ENCODE measurements at places on chromosomes 12 and 14.

DNA sequence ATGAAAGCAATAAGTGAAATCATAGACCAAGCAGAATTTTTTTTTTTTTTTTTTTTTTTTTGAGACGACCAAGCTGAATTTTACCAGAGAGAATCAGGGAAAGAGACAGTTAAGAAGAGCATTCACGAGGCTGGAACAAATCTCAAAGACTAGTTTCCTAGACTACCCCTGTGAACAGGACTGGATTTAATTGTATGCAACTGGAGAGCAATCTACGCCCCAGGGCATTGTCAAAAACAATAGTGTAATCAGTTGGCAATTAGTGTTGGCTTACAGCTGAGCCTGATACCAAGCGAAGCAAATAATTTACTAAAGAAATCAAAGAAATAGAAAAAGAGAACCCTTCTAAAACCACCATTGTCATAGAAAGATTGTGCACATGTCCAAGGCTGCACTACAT lies 232.9 kb upstream of the CPNE8 start:
- no peak for DNase-seq

DNA sequence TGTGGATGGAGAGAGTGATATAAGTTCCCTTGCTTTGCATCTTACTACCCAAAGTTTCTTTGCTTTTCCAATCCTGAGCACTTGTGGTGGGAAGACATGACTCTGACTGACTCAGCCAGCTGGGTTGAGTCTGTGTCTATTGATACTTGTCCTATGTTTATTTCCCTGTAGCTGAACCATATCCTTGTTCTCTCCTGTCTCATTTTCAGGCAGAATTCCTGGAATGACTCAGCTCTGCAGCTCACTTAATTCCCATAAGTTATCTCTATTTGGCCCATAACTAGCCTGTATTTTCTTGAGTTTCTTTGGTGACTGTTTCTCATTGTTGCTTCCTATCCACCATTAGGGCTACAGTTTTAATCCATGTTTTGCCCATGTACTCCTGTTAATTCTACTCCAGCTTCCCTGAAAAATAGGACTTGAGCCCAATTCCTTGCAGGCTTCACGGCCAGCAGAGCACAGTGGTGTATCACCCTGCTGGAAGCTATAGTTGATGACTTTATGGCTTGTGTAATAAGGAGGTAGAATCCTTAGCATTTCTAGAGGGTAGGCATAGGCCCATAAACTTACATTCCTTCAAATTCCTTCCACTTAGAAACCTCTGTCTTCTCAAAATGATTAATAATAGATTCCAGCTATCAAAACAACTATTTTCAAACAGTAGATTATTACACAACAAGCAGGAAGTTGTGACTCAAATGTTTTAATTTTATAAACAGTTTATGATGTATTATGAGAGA lies 183.1 kb downstream of the TMTC3 start:
- DNase-seq: no peak

GRCh38 chr12:123107926-123108681 lies 42.8 kb downstream of the PITPNM2 start:
- no peak for DNase-seq

- no peak for DNase-seq
Measured at GRCh38 chr12:69679119-69679518, 20.0 kb downstream of the BEST3 start.

- no peak for DNase-seq
Measured at GRCh38 chr12:126773012-126773411, 1494.0 kb upstream of the TMEM132C start.

GRCh38 chr12:74043343-74043742 lies 494.3 kb upstream of the ATXN7L3B start:
- no peak for DNase-seq

- DNase-seq: no peak
Measured at GRCh38 chr14:102605029-102605428, 12.6 kb downstream of the RCOR1 start.

DNA sequence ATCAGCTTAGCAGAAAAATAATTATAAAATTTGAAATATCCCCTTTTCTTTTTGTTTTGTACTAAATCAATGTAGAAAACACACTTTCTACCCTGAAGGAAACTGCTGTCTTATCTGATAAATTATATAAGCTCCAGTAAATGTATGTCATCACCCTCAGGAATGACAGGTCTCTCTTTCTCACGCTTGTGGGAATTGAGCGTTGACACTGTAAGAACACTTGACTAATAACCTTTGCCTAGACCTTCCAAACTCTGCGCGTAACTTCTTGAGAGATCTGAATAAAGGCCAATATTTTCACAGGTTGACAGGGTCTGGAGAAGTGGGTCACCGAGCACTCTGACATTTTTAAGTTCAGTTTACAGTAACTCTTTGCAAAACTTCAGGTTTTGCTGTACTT lies 138.5 kb downstream of the BCAT1 start:
- DNase-seq: no peak

- DNase-seq: no peak
Measured at GRCh38 chr12:121003650-121004049, 12.6 kb downstream of the C12orf43 start.

DNA sequence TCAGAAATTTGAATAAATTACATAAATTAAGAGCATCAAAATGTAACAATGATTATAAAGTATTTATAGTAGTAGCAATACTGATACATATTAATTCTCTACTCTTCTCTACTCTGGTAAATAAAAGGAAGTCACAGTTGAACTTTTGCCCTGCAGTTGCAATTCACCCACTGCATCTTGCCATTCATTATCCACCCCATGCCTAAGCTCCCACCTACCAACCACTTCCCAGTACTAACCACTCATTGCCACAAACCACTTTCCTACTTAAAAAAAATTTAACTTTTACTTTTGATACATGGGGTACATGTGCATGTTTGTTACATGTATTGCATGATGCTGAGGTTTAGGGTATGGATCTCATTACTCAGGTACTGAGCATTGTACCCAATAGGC lies 174.0 kb downstream of the RASSF9 start:
- DNase-seq: no peak

GRCh38 chr12:69475237-69475975 lies 5.2 kb downstream of the FRS2 start:
- DNase-seq: no peak

GRCh38 chr12:122473543-122474323 lies 27.0 kb downstream of the ZCCHC8 start:
- peak; percentile 43 for DNase-seq

- DNase-seq: no peak
Measured at GRCh38 chr12:127125607-127126259, 1141.2 kb upstream of the TMEM132C start.

DNA sequence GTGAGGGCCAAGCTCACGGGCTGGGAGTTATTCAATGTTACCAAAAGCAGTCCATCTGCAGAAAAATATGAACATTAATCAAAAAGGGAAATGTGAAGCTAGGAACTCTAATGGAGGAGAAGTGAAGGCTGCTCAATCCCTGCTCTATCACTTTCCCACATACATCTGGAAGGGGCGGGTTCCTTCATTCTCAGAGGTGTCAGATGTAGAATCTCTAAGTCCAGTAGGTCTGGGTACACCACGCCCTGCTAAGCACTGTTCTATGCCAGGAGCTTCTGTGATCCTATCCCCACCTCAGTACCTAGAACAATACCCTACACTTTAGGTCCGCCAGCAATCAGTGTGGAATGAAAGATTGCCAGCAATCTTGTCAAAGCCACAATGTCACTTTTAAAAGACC lies 37.0 kb upstream of the ANO2 start:
- no peak for DNase-seq

- DNase-seq: no peak
Measured at GRCh38 chr14:65495196-65495595, 82.7 kb downstream of the FUT8 start.

DNA sequence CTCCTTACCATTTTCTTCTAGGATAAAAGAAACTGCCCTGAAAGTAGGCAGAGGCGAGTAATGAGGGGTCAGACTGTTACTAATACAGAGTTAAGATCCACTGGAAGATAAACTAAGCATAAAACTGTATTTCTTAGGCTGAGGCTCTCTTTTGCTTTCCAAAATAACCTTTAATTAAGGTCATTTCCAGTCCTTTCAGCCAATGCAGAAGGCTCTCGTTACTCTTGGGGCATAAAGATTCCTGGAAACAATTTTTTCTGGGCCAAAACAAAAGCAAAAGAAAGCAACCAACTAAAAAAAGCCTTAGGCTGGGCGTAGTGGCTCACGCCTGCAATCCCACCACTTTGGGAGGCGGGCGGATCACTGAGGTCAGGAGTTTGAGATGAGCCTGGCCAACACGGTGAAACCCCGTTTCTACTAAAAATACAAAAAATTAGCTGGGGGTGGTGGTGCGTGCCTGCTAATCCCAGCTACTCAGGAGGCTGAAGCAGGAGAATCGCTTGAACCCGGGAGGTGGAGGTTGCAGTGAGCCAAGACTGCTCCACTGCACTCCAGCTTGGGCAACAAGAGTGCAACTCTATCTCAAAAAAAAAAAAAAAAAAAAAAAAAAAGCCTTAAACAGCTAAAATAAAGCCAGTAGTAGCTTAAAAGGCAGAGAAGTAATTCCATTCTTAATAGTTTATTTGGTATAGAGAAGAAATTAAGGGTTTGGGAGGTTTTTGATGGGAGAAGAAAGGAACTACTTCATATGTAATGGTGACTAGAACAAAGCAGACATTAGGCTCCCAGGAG lies 68.9 kb upstream of the STAC3 start:
- DNase-seq: no peak

GRCh38 chr14:89787525-89787924 lies 167.0 kb downstream of the EFCAB11 start:
- DNase-seq: no peak
